ENCODE measurements at places on chromosomes 7 and 10.

- DNase-seq = peak; percentile 56
Measured at GRCh38 chr7:2151801-2152612, 80.7 kb downstream of the MAD1L1 start.

- no peak for DNase-seq
Measured at GRCh38 chr10:60417024-60417423, 27.3 kb upstream of the ANK3 start.

- DNase-seq = no peak
Measured at GRCh38 chr7:112707655-112708054, 82.5 kb downstream of the TMEM168 start.

DNA sequence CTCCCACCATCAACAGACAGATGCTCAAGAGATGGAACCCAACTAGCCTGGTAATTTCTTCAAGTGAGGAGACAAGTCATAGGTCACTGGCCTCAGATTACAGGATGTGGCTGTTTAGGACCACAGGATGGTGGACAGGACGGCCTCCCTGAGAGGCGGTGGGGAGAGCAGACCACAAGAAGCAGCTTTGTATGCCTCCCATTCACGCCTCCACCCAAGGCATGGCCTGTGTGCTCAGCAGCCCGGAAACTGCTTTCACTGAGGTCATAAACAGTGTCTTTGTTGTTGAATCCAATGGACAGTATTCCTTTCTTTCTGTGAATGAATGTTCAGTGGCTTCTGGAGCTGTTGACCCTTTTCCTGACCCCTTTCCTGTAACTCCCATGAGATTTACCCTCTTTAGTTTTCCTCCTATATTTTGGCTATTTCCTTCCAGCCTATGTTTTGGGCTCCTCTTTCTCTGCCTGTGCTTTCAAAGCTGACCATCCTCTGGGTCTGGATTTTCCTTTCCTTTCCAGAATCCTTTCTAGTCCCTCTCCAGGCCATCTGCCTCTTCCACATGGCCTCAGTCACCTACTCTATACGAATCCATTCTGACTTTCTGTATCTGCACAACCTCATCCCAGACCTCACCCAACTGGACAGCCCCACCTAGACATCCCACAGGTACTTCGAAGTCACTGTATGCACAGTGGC lies 32.4 kb upstream of the INPP5F start:
- DNase-seq = peak; percentile 86

GRCh38 chr10:133377818-133378250 lies 1.2 kb upstream of the PAOX start:
- DNase-seq = no peak

DNA sequence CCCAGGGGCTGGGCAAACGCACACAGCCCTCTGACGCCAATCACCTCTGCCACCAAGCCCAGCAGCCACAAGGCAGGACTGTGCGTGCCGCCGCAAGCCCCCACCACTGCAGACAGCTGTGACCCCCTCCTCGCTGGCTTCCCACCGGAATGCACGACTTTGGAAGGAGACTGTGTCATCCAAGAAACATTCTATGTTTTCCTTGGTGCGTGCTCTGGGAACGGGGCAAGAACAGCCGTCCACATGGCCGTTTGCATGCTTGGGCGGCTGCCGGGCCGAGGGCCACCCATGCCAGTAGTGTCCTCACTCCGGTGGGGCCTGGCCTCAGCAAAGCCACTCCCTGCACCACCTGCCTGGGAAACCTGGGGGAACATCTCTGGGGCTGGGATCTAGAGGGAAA lies 17.6 kb upstream of the ELN start:
- no peak for DNase-seq

- DNase-seq = no peak
Measured at GRCh38 chr10:24406809-24407483, 198.0 kb downstream of the KIAA1217 start.

DNA sequence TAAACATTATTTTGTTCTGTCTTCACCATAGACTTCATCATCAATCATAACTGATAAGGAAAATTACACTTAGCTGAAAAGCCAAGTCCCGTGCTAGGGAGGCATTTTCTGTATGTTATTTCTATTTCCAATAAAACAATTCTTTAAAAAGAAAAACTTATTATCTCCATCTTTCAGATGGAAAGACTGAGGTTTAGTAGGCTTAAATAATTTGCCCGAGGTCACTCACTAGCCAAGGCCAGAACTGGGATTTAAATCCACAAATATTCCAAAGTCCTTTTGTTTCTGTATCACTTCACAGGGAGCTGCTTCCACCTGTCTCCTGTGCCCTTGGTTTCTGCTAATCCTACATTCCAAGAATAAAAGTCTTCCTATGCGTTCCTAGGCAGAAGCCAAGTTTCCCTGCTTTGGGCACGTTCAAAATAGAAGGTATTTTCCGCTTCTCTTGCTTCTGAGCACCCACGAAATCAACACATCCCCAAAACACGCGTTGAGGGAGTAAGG lies 732 bp downstream of the CPVL start:
- no peak for DNase-seq

DNA sequence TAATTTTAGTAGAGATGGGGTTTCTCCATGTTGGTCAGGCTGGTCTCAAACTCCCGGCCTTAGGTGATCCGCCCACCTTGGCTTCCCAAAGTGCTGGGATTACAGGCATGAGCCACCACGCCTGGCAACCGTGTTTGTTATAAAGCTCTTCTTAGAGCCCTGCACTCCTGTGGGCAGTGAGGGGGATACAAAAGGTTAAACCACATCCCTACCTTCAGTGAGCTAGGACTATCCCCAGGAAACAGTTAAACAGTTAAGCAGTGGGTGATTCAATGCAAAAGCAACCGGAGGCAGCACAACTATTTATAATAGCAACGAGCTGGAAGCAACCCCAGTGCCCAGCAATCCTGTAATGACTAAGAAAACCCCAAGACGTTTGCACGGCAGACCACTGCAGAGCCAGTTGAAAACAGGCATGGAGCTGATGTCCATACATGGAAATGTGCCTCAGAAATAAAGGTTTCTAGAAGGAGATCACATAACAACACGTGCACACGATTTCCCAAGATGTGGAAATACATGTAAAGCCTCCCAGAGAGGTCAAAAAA lies 107.2 kb upstream of the LYZL2 start:
- no peak for DNase-seq

- DNase-seq = no peak
Measured at GRCh38 chr7:141693082-141693481, 8.9 kb downstream of the DENND11 start.

- DNase-seq = no peak
Measured at GRCh38 chr7:13414661-13415107, 574.8 kb downstream of the ETV1 start.

DNA sequence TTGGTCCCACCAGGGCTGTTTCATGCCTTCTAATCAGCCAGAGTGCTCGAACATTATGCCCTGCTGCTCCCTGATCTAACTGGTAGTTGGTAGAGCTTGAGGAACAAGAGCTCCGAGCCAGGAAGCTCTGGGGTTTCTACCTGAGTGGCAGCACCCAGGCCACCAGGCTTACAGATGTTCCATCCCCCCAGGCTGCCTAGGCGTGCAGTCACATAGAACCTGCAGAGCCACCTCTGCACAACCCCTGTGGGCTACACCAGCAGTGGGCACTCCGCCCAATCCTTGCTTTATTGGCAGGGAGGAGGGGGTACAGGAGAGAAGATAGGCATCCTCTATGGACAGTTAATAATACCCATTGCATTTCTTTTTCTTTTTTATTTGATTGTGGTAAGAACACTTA lies 21.8 kb downstream of the MAP3K8 start:
- DNase-seq = no peak

DNA sequence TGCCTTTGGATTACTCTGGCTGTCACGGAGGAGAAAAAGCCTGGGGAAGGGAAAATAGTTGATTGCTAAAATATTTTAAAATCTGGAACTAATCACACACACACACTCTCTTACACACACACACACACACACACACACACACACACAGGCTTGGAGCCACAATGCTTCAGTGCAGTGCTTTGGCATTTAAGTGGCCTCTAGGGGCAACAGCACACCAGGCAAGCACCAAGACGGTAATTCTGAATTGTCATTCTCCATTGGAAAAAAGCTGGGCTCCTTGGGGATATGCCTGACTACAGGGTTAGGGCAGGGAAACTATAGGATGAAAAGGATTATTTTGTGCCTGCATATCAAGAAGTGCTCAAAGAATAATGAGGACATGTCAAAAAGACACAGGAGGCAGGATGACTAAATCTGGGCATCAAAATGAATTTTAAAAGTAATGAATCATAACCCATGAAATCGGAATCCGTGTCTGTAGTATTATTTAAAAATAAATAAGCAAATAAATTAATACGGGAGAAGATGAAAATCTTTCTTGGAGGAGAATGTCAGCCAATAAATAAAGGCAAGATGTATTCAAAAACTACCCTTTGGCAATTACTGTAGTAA lies 30.4 kb upstream of the DDC start:
- DNase-seq = no peak

GRCh38 chr7:98396768-98397167 lies 4.1 kb downstream of the BAIAP2L1 start:
- no peak for DNase-seq

- DNase-seq = no peak
Measured at GRCh38 chr10:13483951-13484350, 44.9 kb downstream of the BEND7 start.

DNA sequence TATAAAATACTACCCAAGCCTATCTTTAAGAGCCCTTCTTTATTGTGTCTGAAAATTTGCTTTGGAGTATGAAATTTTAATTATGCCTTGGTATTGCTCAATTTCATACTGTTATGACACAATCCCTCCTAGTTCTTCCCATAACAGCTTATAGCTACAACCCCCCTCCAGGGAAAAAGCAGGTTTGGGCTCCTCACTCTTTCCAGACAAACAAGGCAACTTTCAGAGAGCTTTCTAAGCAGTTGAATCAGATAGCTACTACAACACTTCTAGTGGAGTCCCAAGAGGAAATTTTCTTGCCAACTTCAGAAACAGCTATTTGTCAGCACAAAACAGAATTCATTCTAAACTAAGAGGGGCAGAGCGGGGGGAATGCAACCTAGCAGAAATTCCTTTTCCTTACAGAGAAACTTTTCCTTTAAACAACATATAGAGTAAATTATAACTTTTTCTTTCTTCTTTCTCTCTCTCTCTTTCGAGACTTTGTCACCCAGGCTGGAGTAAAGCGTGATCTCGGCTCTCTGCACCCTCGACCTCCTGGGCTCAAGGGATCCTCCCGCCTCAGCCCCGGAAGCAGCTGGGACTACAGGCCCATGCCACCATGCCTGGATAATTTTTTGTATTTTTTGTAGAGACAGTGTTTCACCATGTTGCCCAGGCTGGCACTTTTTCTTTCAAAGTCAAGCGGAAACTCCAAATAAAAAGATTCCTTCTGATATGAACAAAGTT lies 26.0 kb upstream of the JMJD1C start:
- no peak for DNase-seq

- no peak for DNase-seq
Measured at GRCh38 chr10:75910032-75910431, 478.6 kb downstream of the LRMDA start.

DNA sequence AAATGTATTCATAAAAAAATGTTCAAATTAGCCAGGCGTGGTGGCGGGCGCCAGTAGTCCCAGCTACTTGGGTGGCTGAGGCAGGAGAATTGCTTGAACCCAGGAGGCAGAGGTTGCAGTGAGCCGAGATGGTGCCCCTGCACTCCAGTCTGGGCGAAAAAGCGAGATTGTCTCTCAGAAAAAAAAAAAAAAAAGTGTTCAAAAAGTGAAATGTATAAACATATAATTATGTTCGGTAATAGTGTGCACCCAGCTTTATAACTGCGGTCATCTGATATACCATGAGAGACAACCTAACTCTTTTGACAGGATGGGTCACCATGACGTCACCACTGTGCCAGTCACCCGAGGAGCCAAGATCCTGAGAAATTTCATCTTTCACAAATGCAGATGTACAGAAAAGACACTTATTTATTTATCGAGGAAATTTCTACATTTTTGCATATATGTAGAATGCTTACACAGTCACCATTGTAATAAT lies 594 bp upstream of the RP9 start:
- DNase-seq = no peak

DNA sequence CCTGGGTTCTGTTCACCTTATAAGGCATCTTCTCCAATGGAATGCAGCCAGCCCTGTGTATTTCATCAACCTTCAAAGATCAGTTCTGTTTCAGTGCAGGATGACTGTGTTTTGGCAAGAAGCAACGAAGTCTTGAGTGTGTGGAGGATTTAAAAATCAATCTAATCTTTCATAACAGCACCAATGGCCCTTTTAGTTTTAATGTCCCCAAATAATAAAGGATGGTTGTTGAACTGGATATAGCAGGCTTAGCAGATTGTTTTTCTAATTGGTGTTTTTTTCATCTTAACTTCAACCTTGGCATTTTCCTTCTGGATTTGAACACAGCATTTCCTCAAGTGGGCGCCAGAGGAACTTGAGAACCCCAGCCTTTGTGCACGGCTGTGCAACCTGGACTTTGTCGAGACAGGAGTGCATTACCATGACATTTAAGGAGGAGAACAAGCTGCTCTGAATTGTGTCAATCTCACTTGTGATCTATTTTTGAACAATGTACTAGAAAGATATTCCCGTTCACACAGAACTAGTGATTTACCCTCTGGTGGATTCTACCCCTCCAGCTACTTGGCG lies 313.3 kb upstream of the AKR1E2 start:
- no peak for DNase-seq

DNA sequence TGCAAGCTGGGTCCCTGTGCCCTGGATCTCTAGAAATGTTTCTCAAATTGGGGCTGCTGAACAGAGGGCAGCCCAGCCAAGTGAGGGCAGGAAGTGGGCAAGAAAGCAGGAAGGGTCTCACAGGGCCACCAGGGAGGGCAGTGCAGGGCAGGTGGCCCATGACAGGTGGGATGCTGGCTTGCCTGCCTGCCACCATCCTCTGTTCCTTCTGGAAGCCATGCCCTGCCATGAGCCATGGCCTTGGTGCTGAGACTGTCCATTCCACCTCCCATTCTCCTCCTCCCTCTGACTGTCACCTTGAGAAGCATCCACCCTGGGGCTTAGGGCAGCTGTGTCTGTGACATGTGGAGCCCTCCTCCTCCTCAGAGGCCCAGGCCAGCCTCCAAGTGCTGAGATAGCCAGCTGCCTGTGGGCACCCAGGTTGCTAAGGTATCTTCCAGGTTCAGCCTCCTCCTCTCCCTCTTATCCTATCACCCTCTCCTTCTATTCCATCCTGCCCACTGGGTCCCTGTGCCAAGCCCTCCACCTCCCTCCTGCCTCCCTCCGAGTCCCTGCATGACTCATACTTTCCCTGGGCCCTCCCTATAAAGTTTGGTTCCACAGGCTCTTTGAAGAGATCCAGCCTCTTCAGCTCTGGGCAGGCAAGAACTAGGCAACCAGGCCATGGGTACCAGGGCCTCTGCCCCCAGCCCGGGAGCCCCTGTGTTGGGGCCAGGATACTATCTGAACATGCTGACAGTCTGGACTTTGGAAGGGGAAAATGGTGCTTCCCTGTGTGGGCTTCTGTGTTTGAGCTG lies 1.3 kb downstream of the VSIR start:
- DNase-seq = no peak

All from natural killer cell treated with Interleukin-12 subunit alpha and Interleukin-12 subunit beta and Interleukin-15 and Interleukin-18, amount 100 ng/mL, for 72 hours (primary cell).